Stimulated activated CD8-positive, alpha-beta memory T cell treated with anti-CD3 and anti-CD28 coated beads, Interleukin-4, amount 100 ng/mL, for 4 hours (primary cell): ENCODE measurements at places on chromosomes 4 and X.

DNA sequence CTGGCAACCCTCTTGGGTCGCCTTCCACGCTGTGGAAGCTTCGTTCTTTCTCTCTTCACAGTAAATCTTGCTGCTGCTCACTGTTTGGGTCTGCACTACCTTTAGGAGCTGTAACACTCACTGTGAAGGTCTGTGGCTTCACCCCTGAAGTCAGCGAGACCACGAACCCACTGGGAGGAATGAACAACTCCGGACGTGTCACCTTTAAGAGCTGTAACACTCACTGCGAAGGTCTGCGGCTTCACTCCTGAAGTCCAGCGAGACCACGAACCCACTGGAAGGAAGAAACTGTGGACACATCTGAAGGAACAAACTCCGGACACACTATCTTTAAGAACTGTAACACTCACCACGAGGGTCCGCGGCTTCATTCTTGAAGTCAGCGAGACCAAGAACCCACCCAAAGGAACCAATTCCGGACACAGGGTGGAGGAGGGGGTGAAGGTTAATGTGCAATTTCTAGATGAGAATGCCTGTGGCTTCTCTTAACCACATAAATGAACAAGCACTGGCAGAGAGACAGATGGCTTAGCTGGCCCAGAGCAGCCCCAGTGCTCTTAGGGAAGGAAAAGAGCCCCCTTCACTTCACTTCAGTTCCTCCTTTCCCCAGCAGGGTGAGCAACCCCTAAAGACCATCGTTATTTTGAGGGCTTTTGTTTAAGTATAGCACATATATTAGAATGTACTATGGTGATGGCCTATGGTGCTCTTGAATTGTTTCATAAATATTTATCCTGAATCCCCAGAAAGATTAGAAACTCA lies 73.0 kb downstream of the LUZP4 start:
- DNase-seq = no peak

DNA sequence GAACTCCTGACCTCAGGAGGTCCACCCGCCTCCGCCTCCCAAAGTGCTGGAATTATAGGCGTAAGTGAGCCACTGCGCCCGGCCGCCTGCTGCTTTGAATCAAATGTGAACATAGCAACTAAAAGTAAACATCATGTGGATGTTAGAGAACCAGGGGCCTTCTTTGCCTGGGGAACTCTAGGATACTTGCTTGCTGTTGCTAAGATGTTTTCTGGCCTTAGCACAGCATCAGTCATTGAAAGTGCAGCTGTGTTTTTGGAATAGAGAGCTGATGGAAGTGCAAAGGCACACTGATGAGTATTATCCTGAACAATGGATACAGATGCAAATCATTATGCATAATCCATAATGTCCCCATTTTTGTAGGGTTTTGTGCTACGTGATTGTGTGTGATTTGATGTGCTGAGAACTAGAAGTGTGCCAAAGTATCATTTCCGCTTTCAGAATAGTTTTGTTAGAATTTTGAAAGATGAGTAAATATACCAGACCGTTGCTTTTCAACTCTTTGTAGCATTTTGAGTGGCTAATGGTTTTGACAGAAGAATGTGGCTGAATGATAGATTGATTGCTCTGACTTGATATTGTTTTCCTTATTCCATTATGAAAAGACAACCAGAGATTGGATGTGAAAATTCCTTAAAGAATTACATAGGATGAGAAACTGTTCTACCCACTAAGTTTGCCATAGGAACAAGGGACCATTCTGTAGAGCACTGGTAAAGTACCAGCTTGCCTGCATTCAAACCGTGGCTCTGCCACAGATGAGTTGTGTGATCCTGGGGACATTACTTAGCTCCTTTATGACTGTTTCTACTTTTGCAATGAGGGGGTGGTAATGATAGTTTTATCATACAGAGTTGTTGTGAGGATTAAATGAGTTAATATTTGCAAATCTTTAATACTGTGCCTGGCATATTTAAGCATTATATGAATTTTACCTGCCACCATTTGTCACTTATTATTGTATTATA lies 74.7 kb downstream of the REPS2 start:
- DNase-seq = no peak

- DNase-seq = no peak
Observed at GRCh38 chr4:73068491-73069337, 802 bp downstream of the COX18 start.

DNA sequence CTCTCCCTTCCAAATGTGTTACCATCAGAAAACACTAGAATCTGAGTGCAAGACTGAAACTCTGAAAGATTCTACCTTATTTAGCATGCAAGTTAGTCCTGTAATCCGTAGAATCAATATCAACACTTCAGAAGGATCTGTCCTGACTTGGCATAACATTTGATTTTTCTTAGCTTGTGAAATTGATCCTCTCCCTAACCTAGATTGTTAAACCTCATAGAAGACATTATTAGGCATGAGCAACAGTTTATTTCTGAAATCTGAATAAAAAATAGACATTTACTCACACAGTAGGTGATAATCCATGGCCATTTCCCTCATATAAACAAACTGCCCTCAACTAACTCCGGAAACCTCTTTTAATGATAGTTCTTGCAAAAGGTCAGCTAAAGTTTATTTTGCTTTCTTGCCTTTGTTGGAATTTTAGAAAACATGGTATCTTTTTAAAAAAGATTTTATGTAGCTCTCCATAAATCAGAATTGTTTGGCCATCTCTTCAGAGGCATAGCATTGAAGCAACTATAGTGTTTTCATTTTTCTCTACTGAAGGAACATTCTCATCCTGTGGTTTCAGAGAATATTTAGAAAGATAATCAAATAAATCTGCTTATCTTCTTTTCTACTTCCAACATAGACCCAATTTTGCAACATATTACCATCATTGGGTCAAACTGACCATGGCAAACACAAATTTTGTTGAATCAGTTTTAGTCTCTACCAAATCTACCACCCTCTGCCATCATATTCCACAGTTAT lies 38.5 kb upstream of the PDLIM5 start:
- no peak for DNase-seq

- DNase-seq = no peak
Observed at GRCh38 chr4:108360754-108361445, 192.2 kb upstream of the LEF1 start.

- DNase-seq = no peak
Observed at GRCh38 chrX:36898301-36898700, 109.9 kb upstream of the FAM47C start.

GRCh38 chrX:131393426-131393825 lies 104.3 kb upstream of the IGSF1 start:
- no peak for DNase-seq

GRCh38 chr4:143230683-143231082 lies 46.0 kb downstream of the USP38 start:
- DNase-seq = no peak

GRCh38 chr4:89029591-89029990 lies 27.4 kb downstream of the FAM13A start:
- DNase-seq = no peak

DNA sequence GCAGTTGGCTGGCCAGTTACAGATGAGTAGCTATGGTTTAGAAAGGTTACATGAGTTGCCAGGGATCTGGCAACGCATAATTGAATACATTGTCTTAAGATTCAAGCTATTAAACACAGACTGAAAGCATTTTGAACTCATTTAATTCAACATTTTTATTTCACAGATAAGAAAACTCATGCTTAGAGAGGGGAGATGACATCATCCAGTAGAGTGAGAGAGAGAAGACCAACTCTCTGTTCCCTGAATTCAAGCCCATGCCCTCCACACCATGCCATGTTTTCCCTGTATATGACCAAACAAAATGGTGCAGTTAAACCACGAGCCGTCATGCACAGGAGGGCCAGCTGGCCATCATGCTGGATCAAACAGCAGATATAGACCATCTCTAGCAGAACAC lies 22.6 kb downstream of the SNCA start:
- DNase-seq = no peak

GRCh38 chr4:165726831-165727230 lies 146.2 kb upstream of the TLL1 start:
- DNase-seq = no peak

GRCh38 chr4:15043922-15044321 lies 41.6 kb downstream of the CPEB2 start:
- no peak for DNase-seq

GRCh38 chr4:161167539-161167938 lies 996.3 kb downstream of the FSTL5 start:
- no peak for DNase-seq

GRCh38 chrX:107773206-107773605 lies 2.4 kb downstream of the TSC22D3 start:
- no peak for DNase-seq

DNA sequence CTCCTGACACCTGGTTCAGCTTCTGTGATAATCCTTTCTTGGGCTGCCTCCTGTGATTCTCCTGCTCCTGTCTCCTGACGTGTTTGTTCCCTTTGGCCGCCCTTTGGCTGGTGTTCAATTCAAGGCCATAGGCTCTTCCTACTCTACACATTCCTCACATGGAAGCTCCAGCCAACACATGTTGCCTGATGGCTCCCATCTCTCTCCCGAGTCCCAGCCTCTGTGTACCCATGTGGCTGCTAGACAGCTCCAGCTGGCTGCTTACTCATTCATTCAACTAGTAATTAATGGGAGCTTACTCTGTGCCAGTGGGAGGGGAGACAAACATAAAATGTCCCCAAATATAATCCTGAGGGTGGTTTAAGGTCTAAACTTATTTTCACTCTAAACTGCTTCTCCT lies 9.2 kb upstream of the MED28 start:
- DNase-seq = no peak

GRCh38 chr4:123415576-123415975 lies 19.0 kb downstream of the SPRY1 start:
- DNase-seq = no peak

DNA sequence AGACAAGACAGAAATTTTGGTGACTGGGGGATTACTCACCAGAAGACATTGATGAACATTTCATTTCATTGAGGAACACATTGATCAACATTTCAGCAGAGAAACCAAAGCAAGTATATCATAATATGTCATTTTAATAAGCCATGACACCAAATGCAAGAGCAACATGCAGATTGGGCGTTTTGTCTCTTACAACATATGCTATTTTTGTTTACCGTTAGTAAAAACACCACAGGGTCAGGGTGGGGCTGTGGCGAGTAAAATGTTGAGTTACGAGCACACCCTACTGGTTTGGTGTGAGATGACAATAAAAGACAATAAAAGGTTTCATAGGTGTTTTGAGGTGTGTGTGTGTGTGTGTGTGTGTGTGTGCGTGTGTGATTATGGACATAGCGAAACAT lies 294.5 kb downstream of the PDGFC start:
- DNase-seq = no peak

- no peak for DNase-seq
Observed at GRCh38 chr4:86592553-86593249, 1.4 kb upstream of the PTPN13 start.

GRCh38 chrX:19624739-19625138 lies 109.4 kb upstream of the MAP3K15 start:
- DNase-seq = no peak

GRCh38 chr4:1246111-1246881 lies 2.6 kb downstream of the CTBP1 start:
- no peak for DNase-seq

- DNase-seq = no peak
Observed at GRCh38 chr4:79886557-79886956, 186.5 kb downstream of the ANTXR2 start.

GRCh38 chr4:8071766-8072165 lies 86.8 kb downstream of the ABLIM2 start:
- no peak for DNase-seq

GRCh38 chr4:106270736-106271135 lies 45.3 kb downstream of the TBCK start:
- DNase-seq = no peak

DNA sequence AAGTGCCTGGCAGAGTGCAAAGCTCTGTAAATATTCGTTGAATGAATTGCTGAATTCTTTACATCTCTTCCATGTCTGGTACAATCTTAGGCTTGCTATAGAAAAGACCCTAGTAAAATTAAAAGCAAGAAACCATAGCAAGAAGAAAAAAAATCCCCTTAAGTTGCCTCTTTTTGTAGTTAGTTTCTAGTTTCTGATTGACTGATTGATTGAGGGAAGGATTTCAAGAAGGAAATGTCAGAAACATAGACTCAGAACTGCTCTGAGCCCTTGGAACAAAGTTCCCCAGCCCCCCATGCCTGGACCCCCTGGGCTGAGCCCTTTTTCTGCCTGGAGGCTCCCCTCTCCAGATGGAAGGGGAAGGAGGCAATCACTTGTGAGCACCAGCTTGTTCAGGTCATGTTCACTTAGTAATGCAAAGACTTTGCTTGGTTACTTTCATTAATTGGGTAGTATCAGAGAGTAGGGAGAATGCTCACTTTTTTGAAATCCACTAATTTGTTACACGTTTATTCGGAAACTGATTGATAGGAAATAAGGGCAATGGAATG lies 35.6 kb downstream of the DAPP1 start:
- no peak for DNase-seq

- no peak for DNase-seq
Observed at GRCh38 chr4:106830879-106831278, 205.2 kb downstream of the DKK2 start.

GRCh38 chr4:6826781-6827508 lies 44.4 kb downstream of the KIAA0232 start:
- no peak for DNase-seq

DNA sequence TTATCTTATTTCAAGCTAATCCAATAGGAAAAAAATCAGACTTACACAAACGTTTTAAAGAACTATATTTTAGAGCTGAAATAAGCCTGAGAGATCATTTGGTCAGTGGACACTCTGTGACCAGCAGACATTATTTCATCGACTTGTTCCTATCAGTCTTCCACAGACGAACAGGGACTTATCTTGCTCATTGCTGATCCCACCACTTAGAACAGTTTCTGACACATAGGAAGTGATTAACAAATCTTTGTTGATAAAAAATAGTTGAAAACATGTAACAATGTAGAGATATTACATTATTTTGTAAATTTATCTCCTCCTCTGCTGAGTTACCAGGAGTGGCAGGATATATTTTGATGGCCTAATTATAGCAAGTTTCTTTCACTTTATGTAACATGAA lies 65.8 kb downstream of the TAPT1 start:
- no peak for DNase-seq

DNA sequence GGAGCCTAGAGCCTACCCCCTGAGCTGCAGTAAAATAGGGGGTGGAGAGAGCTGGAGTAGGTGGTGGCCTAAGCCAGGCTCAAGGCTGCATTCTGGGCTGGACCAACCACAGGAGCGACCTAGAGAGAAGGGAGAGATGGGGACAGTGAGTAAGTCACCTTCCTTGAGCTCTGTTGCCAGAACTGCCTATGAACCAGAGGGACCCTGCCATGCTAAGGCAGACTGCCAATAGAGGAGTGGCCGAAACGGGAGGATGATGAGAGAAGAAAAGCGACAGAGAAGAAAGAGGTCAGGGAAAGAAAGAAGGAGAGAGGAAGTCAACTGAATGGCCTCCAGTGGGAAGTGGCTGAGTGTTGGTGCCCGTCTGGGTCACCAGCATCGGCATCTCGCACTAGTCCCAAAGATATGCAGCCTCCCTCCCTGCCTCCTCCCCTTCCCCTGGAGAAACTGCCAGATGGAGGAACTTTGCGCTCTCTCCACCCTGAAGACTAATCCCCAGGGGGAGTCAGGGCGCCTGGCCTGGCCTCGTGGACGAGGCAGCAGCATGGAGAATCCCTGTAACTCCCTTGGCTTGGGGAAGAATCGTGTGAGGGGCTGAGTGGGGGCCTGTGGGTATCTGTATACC lies 28.8 kb downstream of the ELF4 start:
- DNase-seq = no peak

- DNase-seq = no peak
Observed at GRCh38 chr4:181685461-181685860, 557.7 kb upstream of the TENM3 start.
